ENCODE measurements at places on chromosomes 7 and 10.

DNA sequence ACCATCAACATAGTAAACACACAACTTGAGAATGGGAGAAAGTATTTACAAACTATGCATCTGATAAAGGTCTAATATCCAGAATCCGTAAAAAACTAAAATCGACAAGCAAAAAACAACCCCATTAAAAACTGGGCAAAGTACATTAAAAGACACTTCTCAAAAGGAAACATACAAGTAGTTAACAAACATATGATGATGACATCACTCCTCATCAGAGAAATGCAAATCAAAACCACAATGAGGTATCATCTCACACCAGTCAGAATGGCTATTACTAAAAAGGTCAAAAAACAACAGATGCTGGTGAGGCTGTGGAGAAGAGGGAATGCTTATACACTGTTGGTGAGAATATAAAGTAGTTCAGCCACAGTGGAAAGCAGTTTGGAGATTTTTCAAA lies 125.1 kb downstream of the TFPI2 start:
- DNase-seq = no peak

DNA sequence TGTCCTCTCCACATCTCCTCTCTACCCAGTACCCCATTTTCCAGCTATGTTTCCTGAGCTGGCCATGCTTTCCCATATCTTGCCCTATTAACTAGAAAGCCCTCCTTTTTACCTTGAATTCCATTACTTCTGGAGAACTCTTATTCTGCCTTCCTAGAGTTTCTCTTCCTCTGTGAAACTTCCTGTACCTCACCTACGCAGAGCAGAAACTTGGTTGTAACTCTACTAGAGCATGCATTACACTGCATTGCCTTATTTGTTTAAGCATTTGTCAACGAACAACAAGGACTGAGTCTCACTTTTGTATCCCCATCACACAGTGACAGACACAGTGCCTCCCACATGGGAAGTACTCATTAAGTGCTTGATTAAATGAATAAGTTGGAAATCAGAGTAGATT lies 36.4 kb downstream of the VCL start:
- no peak for DNase-seq

DNA sequence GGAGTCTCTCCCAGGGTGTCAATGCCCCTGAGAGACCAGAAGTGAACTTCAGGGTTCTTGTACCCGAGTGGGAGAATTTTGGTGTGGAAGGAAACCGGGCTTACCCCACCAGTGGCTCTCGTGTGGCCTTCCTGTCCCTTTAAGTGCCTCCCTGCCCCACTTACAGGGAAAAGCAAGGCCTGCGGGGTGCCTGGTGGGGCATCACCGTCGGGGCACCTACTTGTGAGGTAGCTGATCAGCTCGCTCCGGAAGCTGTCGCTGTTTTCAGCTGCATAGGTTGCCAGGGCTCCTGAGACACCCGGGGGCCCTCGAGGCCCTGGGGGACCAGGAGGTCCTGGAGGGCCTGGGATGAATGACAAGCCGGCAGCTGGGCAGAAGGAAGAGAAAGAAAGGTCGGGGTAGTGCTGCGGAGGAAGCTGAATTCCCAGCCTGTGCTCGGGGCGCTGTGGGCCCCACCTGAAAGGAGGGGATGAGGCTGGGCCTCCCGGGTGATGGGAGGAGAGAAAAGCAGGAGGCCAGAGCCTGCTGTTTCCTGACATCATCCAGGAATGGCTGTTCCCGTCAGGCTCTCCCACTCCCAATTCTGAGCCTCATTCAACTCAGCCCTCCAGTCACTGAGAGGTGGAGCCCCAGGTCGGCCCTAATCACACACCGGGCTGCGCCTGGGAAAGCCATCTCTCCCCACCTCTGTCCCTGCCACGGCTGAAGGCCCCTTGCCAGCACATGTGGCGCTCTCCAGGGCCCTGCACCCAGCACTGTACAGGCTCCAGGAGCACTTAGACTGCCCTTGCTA lies 51.1 kb downstream of the COL17A1 start:
- DNase-seq = no peak

- no peak for DNase-seq
Measured at GRCh38 chr7:95479992-95480624, 5.6 kb upstream of the ASB4 start.

GRCh38 chr7:4774658-4775249 lies 669 bp upstream of the AP5Z1 start:
- no peak for DNase-seq

- DNase-seq = no peak
Measured at GRCh38 chr7:38016567-38016966, 96.1 kb downstream of the EPDR1 start.

GRCh38 chr10:114719311-114719710 lies 61.2 kb upstream of the ABLIM1 start:
- no peak for DNase-seq

DNA sequence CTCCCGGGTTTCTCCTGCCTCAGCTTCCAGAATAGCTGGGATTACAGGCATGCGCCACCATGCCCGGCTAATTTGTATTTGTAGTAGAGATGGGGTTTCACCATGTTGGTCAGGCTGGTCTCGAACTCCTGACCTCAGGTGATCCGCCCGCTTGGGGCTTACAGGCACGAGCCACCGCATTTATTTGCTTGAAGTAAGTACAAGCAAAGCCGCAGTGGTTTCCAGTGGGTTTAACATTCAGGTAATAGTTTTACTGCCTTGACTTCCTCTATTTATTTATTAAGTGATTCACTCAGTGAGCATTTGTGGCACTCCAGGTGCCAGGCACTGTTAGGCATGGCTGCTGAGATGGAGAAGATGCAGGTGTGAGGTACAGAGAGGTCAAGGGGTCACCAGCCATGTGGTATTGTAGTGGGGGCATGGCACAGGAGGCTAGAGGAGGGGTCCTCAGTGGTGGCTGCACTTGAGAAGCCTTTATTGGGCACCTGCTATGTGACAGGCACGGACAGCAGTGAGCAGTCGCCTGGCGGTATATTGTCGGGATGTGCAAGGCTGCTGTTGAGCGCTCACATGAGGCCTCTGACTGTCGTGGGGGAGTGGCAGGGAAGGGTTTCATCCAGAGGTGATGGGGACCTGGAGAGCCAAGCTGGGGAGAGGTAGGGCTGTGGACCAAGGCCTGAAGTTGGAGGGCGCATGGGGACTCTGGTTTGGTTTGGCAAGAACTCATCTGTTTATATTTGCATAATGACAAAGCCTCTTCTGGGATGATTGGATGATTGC lies 54.9 kb downstream of the DOCK1 start:
- DNase-seq = no peak

DNA sequence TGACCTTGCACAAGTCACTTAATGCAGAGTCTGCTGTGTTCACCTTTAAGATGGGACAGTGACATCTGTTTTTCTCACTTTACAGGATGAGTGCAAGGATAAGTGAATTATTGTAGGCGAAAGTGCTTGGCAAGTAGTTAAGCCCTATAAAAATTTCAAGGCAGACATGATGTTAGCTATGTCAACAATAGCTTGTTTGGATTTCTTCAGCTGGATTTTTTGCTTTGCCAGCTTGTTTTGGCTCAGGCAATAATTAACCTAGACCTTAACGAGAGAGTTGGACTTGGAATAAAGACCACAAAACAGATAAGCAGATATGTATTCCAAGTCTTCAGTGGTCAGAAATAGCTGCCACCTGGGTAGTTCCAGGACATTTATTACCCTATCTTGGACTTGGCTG lies 255.2 kb downstream of the ARL4A start:
- no peak for DNase-seq

DNA sequence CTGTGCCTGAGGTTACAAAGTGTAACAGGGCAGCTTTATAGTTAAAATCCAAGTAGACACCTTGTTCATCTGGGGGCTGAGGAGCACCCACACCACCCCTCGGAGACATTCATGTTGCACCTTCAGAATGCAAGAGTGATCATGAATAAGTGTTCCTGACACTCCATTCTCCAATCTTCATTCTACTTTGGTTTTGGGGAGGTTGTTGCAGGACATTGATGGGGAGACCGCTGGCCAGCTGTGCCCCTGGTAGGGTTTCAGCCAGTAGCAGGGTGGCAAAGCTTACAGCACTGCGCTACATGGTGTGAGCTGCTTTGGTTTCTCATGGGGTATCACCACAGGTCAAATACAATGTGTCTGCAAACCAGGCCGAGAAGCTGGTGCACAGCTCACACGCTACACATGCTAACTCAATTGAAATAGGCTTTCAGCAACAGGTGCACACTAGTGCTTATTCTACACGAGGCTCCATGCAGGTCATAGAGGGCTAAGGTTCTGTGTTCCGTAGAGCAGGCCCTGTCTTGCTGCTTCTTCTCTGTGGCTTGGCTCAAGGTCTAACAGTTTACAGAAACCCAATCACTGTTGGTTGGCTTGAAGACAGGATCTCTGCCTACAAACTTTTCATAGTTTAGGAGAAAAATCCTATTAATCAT lies 317.4 kb upstream of the ZNF32 start:
- no peak for DNase-seq

- no peak for DNase-seq
Measured at GRCh38 chr7:47326808-47327207, 255.1 kb downstream of the TNS3 start.

GRCh38 chr7:102992938-102993717 lies 80.3 kb downstream of the LRRC17 start:
- DNase-seq = no peak

GRCh38 chr10:12287772-12288171 lies 61.6 kb upstream of the CAMK1D start:
- DNase-seq = no peak

DNA sequence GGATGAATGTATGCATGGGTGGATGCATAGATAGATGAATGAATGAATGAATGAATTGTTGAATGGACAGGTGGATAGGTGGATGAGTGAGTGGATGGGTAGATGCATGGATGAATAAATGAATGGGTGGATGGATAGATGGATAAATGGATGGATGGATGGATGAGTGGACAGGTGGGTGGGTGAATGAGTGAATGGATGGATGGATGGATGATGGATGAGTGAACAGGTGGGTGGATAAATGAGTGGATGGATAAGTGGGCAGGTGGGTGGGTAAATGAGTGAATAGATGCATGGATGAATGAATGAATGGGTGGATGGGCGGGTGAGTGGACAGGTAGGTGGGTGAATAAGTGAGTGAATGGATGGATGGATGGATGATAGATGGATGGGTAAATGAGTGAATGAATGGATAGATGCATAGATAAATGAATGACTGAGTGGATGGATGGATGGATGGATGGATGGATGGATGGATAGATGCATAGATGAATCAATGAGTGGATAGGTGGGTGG lies 72.6 kb downstream of the MYL10 start:
- DNase-seq = no peak

DNA sequence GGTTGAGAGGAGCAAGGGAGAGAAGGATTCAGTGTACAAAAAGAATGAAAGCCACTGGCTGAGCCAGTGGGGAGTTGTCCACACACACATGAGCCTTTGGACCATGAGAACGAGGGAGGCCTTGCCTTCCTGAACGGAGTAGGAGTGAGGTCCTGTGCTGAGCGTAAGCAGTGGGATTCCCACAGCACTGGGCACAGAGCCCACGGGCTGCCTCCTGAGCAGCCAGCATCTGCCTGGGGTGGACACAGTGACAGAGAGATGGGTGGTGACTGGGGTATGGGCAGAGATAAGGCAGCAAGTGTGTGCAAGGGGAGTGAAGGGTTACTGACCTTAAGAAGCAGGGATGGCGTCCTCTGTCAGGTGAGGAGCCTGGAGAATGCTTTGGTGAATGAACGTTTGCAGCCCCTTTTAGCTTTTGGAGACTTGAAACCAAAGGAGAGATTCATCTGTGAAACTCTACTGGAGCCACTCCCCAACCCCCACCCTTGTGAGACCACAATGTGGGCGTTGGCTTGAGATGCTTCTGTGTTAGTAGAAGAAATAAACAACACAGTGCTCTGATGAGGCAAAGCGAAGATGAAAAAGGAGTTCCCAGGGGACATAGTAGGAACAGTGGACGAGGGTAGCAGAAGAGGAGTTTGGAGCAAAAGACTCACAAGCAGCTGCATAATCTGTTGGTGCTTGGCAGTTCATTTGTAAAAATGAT lies 56.5 kb downstream of the FIGNL1 start:
- DNase-seq = peak; percentile 53

DNA sequence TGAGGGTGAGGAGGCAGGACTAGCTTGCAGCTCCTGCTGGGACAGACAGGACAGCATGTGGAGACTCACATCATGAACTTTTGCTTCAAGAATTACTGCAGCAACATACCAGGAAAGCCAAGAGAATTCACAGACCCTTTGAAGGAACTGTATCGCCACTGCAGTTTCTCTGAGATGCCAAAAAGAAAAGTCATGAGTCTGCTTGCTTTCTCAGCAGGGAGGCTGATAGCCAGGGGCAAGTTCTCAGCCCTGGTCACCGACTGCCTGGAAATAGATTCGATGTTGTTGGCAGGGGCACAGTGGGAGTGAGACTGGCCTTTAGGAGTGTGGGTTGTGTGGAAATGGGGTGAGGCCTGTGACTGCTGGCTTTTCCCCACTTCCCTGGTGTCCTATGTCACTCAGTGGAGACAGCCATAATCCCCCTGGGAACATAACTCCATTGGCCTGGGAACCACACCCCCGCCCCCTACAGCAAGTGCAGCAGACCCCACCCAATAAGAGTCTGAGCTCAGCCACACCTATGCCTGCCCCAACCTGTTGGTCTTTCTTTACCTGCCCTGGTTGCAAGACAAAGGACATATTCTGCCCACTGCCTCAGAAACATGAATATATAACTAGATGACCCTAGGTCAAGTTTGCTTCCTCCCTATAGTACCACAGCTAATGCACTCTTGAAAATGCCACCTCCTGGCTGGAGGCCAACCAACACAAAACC lies 1.6 kb upstream of the SAMD9 start:
- no peak for DNase-seq

DNA sequence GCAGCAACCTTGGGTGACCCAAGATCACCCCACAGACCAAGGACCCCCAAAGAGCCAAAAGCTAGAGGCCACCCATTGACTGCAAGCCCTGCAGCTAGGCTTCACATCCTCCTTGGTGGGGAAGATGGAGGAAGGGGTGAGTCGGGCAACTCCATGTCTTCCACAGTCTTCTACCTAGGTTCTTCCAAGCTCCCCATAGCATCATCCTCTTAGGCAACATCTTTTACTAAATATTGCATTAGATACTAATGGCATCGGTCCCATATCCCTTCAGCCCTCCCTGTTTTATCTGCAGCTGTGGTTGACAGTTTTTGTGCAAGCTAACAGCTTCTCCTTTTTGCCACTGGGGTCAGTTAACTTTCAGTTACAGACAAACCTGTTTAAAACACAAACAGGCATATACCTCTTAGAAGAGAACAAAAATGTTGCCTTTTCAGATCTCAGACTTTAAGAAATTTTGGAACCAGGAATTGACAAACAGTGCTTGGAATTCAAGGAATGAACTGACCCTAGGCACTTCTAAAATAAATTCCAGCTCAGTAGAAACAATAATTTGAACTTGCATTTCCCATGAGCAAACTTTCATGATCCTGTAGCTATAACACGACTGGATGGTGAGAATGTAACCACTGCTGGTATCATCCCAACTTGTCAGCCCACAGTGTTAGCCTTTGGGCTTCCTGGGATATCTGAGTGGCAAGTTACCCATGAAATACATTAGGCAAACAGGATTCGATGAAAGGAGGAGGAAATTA lies 33.9 kb upstream of the MSMB start:
- no peak for DNase-seq

- DNase-seq = no peak
Measured at GRCh38 chr10:46216836-46217751, 69.7 kb upstream of the ANTXRL start.

All from T-cell (primary cell).